Breast epithelium (tissue), 4 donors: ENCODE measurements at places on chromosomes 16 and 17.

GRCh38 chr16:46929378-46930332 is 43.8 kb downstream of the DNAJA2 start:
- peak; percentile 39 for DNase-seq

DNA sequence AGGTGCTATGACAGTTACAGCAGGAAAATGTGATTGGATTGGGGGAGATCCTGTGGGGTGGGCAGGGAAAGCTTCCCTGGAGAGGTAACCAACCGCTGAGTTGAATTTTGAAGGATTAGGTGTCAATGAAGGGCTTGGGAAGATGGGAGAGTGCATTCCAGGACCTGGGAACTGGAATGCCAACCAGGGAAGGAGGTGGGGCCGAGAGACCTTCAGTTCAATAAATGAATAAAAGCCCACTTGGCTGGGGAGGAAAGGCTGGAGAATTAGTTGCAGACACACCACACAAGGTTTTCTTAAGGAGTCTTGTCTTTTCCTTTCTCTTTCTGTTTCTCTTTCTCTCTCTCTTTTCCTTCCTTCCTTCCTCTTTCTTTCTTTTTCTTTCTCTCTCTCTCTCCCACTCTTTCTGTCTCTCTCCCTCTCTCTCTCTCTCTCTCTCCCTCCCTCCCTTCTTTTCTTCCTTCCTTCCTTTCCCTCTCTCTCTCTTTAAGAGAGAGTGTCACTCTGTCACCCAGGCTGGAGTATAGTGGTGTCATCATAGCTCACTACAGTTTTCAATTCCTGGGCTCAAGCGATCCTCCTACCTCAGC is 3.3 kb downstream of the USP43 start:
- DNase-seq, result no peak

DNA sequence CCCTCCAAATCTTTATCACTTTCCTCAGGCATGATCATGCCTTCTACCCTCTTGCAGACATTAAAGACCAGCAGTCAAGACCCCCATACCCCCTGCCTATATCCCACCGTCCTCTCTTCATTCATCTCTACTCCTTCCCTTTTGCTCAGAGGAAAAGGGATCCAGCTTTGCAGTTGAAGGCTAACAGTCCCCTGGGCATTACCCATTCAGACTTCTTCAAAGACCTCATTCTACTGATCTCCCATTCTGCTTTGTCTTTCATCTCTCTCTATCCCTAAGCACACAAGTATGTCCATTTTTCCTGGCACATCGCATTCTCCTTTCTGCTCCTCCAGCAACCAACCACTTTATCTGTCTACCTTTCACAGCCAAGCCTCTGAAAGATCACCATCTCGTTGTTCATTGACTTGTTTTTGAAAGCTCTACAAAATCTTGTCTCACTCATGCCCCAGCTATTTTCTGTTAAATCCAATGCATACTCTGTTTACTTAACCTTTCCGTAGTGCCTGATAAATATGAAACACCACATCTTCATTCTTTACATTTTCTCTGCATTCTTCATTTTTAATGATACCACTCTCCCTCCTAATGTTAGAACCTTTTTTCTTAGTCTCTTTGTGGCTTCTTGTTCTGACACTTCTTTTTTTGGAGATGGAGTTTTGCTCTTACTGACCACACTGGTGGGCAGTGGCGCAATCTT is 14.1 kb upstream of the LCMT1 start:
- no peak for DNase-seq

DNA sequence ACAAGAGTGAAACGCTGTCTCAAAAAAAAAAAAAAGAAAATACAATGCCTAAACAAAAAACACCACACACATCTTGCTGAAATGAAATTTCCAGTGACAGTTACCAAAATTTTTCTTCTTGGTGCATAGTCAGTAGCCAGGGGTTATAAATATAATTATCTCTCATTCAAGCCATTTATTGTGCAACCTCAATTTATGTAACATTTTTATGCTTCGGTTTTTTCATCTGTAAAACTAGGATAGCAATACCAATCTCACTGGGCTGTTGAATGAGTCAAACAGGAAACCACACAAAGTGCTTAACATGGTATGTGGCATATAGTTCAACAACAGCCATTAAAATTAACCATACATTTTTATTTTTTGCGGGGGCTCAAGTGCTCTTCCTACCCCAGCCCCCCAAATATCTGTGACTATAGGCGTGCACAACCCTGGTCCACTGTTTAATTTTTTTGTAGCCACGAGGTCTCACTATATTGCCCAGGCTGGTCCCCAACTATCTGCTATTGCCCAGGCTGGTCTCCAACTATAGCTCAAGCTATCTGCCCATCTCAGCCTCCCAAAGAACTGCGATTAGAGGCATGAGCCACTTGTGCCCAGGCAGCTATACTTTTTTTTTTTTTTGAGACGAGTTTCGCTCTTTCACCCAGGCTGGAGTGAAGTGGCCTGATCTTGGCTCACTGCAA is 2.6 kb downstream of the COG4 start:
- no peak for DNase-seq

- no peak for DNase-seq
These were observed 16.2 kb downstream of the CDC27 start for GRCh38 chr17:47172696-47173565.

- DNase-seq, result no peak
These were observed 29.6 kb upstream of the PVALEF start for GRCh38 chr17:81135505-81136278.

- DNase-seq, result peak; percentile 13
These were observed 21.6 kb upstream of the ADCY7 start for GRCh38 chr16:50244504-50245416.

DNA sequence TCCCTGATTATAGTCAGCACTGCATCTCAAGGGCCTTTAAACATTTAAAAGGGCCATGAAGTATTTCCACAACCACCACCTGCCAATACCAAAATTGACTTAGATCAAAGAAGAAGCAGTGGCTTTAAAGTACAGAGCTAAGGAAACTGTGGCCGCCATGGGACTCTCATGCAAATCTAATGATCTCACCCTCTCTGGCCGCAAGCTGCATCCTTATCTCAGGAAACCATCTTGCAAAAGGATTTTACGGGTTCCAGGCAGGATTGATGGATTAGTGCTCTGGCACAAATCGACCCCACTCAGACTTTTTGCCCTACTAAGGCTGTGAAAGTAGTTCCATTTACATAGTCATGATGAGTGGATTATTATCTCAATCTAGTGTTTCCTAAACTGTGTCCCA is 22.6 kb downstream of the CDRT4 start:
- DNase-seq, result no peak

GRCh38 chr16:67657017-67657608 is 2.9 kb downstream of the ACD start:
- no peak for DNase-seq

DNA sequence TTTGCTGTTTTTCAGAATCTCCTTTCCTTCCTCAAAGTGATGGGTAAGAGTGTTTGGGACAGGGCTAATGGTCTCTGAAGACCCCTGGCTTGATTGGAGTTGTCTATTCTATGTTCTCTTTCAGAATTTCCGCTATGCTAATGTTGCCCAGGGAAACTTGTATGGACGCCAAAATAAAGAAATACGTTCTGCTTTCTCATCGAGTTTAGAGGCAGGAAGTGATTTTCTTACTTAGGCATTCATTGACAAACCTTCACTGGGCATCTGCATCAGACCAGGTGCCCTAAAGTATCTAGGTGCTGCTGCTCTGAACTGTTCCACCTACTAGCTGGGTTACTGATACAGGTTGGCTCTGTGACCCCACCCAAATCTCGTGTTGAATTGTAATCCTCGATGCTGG is 787.9 kb upstream of the EEF2KMT start:
- DNase-seq, result no peak

DNA sequence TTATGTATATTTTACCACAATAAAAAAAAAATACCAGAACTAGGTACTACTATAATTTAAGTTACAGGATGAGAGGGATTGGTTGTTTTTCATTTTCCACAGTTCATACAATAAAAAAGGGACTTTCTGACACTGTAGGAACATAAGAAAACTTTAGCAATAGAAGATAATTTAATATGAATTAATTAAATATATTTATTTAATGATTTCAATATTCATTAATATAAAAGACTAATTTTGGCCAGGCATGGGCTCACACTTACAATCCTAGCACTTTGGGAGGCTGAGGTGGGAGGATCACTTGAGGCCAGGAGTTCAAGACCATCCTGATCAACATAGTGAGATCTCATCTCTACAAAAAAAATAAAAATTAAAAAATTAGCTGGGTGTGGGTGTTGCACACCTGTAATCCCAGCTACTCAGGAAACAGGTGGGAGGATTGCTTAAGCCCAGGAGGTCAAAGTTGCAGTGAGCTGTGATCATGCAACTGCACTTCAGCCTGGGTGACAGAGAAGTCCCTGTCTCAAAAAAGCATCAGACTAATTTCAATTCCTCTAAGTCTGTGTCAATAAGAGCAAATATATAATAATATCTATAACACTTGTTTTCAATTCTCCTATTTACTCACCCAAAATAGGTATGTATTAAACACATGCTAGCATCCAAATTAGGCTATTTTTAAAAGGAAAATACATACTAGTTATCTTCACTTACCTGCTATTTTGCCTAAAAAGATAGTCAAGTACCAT is 79.6 kb downstream of the BRIP1 start:
- DNase-seq, result no peak

DNA sequence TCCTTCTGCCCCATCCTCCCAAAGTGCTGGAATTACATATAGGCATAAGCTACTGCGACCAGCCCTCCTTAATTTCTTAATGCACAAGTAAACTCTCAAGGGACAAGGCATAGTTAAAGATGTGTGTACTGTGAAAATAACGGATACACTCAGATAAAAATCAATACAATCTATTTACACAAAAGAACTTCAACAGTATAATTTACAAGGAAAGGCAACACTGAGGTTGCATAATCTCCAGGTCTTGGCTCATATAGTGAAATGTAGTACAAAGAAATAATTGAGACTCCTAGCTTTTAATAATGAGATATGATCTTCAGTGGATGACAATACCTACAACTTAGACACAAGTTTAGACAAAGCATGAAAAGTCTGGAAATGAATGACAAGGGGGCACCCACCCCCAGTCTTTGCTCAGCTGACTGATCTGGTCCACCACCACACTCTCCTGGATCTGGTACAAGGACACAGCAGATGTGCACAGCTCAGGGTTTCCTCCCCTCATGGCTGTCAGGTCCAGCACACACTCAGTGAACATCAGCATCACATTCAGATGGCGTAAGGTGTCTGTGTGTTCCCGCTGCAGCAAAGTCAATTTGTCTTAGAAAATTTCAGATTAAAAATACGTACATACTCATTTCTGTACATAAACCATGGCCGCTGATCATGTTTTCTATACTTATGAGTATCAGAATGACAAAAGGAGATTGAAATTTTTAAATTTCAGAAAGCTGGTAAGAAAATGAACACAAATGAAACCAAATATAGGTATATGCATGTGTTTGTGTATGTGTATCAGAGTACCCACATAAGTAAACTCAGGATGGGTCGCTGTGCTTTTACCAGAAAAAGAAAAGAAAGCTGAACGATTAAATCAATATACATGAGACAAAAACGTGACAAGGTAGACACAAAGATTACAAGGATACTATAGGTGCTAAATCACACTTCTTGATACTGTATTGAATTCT is 33.7 kb upstream of the ALDH3A1 start:
- DNase-seq, result no peak

DNA sequence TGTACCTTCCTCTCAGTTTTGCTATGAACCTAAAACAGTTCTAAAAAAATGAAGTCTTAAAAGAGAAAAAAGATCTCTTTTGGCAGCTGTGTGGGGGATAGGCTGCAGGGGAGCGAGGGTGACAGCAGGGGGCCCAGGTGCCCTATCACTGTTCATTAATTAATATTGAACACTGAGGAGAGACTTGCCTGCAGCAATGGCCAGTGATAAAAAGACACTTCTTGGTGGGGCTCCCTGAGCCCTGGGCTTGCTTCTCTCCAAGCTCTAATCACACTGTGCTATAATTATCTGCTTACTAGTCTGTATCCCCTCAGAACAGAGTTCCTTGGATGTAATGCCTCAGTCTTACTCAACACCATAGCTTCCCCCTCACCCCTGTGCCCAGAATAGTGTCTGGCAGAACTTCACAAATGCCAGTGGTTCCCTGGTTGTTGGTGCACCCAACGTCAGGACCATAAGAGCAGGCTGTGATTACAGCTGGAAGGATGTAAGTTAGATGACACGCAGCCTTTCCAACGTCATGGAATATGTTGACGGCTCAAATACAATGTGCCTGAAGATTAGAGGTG is 52.0 kb upstream of the IRX6 start:
- no peak for DNase-seq

DNA sequence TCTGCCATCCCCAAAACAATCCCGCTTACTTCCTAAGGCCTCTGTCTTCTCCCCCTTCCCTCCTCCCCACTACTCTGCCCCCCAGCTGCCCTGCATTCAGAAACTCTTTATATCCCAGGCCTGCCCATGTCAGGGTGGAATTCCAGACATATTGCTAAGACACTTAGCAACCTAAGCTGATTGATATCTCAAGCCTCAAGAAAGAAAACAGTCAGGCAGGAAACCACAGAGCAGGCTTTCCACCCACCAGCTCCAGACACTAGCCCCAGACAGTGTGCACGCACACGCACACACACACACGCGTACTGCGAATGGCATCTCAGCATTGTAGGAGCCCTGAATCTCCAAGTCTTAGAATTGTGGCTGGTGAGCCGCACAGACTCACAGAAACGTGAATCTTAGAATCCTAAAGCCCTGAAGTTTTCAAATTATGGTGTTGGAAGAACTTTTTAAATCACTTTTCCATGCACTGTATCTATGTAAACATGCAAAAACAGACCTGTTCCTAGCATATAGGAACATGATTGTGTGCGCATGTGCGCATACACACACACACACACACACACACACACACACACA is 8.8 kb upstream of the LPCAT2 start:
- DNase-seq, result peak; percentile 32

GRCh38 chr16:86041807-86042206 is 142.8 kb downstream of the IRF8 start:
- no peak for DNase-seq

DNA sequence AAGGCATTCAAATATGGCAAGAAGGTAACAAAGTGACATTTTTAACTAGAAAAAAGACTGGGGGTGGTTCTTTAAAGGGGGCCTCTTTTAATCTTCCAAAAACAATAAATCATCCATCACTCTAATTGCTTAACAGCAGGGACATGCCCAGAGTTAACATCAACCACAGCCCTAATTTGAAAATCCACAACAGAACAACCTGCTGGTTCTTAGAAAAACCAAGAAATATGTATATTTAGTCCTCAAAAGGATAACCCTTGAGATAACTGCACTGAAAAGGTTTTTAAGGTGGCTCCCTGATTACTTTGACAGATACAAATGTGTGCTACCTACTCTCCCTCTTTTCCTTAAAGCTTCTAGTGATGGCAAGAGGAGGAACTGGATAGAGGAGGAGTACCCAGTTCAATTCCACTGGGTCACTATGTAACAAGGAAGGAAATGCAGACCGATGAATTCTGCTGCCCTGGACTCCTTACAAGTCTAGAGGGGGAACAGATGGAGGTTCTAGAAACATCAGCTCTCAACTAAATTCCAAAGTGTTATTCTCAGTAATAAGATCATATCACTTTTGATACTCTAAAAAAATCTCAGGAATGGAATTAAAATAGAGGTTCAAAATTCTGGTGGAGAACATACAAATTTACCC is 54.3 kb downstream of the N4BP1 start:
- DNase-seq, result no peak
